ENCODE measurements at places on chromosomes 16 and 17.

DNA sequence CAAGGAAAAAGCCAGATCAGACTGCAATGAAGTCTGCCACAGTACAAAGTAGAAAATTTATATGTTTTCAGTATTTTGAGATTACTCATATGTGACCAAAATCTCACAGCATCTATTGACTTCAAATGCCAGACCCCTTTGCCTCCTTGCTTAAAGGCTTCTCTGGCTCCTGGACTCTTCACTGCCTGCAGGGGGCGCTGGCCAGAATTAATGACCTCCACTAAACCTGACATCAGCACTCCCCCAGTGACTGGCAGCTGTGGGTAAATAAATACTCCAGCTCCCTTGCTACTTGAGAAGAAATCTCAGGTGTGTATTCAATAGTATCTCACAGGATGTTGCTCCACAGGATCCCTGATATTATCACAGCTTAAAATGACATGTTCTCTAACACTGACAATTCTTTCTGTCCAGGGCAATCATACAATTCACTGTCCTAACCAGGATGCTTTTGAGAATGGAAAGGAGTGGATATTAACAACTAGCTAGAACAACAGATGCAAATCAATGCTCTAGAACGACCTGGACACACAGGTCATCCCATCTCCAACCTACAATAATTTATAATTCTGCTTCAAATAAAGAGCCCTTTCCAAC is 4.0 kb downstream of the BECN1 start:
- peak; percentile 25 for DNase-seq

DNA sequence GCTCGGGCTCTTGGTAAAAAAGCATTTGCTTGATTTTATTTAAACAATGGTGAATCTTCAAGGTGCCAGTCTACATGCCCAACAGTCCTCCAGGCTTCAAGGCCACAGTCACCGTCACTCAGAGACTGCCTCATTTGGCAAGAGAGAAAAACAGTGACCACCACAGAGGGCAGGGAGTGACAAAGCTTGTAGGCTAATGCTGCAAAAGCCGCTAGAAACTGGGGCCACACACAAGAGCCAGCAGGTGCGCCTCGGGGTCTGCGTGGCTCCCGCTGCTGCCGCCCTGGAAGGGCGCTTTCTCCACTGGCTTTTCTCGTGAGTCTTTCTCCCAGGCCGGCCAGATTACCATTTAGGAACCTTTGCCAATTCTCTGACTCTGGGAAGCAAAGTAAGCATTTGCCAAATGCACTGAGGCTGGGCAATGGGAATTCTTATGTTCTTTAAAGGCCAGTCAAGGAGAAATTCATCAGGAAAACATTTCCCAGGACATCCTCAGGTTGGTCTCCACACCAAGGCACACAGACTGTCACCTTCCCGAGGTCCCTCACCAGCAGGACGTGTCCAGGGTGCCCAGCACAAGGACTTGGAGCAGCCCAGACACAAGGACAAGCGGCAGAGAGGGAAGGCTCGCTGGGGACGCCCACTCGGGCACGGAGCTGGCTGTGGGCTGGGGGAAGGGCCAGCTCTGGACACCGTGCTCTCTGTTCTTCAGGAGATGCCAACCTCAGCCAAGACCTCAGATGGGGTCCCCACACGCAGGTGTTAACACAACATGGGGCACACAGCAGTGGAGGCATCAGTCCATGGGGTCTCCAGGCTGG is 12.5 kb upstream of the C16orf95 start:
- DNase-seq: no peak

GRCh38 chr16:49127103-49127502 is 154.5 kb downstream of the CBLN1 start:
- DNase-seq: no peak

GRCh38 chr16:87486713-87487247 is 6.0 kb downstream of the ZCCHC14 start:
- DNase-seq: no peak

GRCh38 chr16:52418201-52418600 is 128.7 kb downstream of the TOX3 start:
- DNase-seq: no peak

All from activated CD8-positive, alpha-beta memory T cell treated with anti-CD3 and anti-CD28 coated beads for 4 hours (primary cell).